GF-D8 (cell line): ENCODE measurements at places on chromosomes 7 and 10.

GRCh38 chr7:112721366-112721765 lies 68.8 kb downstream of the TMEM168 start:
- DNase-seq: no peak

DNA sequence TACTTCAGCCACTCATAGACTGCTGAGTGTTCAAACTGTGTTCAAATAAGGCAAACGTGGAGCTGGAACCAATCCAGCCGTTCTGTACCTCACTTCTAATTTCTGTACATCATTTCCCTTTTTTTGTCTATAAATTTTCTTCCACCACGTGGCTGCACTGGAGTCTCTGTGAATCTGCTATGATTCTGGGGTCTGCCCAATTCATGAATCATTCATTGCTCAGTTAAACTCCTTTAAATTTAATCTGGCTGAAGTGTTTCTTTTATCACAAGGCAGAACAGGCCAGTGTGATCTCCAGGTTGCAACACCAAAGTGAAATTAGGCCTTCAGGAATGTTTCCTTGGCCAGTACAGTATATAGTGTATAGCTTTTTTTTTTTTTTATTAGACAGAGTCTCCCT lies 53.5 kb downstream of the DNAJC12 start:
- no peak for DNase-seq

- no peak for DNase-seq
These were observed 45.9 kb upstream of the ATP6V0A4 start for GRCh38 chr7:138843632-138844580.

GRCh38 chr10:5538446-5538845 lies 13.7 kb downstream of the CALML3 start:
- no peak for DNase-seq

DNA sequence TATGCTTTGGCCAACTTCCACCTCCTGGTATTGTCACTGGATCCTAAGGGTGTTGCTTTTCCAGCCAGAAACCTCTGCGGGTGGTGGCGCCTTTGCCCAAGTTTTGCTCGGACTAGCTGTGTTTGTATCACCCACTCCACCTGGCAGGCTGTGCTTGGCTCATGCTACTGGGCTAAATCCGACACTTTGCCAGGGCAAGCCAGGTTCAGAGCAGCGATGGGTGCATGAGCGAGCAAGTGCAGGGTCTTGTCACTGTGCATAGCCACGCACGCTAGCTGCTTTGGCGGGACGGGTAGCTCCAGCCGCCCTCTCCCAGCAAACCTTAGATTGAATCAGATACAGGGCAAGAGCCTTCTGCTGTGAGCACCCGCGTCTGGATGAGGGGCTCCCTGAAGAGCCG lies 737.5 kb downstream of the PCDH15 start:
- DNase-seq: no peak

DNA sequence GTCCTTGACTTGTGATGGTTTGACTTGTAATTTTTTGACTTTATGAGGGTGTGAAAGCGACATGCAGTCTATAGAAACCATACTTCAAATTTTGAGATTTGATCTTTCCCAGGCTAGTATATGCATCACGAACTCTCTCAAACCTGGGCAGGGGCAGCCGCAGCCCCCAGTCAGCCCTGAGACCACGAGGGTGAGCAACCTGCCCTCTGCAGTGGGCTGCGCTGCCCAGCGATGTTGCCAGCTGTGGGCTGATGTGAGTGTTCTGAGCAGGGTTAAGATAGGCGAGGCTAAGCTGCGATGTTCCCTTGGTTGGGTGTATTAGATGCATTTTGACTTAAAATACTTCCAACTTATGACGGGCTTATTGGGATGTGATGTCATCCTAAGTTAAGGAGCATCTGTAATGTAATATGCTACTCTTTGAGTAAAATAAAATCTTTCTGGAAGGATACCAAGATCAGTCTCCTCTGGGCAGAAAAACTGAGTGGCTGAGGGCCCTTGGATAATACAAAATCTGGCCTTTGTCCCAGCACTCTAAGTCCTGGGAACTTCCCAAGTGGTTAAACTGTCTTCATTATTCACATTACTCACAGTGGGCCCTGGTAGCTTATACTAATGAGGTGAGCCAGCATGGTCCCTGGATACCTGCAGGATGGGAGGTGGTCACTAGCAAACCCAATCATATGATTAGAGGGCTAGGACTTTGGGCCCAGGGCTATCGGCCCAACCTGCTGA lies 28.4 kb upstream of the CNPY1 start:
- DNase-seq: no peak

- no peak for DNase-seq
These were observed 28.9 kb upstream of the TRIM8 start for GRCh38 chr10:102615361-102615760.

DNA sequence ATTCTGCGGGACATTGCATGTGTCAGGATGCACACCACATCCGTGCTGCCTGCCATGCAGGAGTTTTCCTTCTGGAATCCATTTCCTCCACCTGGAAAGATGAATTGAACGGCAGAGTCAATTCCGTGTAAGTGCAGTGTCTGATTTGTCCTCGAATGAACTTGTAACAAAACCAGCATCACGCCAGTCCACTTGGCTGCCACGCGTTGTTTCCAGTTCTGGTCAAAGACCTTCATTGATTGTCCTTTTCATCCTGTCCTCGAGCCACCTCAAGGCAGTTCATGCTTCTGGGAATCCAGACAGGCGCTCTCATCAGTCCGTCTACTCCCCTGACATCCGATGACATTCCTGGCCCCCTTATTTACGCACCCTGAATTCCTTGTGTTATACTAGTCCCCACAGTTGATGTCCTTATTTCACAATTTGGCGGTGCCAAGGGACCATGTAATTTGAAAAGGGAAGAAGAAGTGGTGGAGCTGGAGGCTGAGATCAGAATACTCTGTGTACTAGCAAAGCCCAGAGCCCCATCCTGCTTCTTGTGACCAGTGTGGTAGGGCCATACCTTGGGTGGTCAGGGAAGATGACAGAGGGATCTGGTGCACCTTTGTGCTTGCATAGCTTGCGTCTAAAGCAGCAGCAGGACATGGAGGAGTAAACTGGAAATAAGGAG lies 502.2 kb downstream of the PLXNA4 start:
- no peak for DNase-seq

GRCh38 chr7:88015309-88015708 lies 81.3 kb downstream of the ADAM22 start:
- DNase-seq: no peak

- DNase-seq: no peak
These were observed 318.5 kb downstream of the GPR158 start for GRCh38 chr10:25493122-25493893.

- DNase-seq: no peak
These were observed 26.5 kb upstream of the HIBADH start for GRCh38 chr7:27689150-27689549.

DNA sequence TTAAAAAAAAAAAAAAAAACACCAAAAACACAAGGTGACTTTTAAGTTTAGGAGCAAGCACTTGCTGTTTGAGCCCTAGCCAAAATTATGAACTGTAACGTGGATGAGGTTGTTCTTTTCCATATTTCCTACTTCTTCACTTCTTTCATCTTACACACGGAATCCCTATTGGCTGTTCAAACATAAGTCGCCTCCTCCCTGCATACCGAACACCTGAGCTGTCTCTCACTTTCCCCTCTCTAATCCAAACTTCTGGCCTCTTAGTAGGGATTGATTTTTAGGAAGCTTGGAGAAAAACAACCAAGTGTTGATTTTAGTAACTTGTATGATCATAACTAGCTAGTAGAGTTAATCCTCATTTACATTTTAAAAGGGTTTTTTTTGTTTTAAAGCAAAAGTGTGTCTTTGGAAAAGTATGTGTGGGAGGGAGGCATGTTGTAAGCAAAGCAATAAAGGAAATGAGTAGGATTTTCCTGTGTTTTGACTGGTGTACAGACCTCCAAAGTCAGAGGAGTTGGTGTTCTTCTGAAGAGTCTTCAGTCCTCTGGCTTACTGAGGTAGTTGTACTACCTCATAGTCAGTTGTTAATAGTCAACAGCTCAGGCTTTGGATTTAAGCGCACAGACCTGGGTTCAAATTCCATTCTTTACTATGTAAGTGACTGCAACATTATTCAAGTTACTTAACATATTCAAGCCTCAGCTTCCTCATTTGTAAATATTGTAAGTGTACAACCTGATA lies 39.3 kb downstream of the RABGEF1 start:
- DNase-seq: no peak

DNA sequence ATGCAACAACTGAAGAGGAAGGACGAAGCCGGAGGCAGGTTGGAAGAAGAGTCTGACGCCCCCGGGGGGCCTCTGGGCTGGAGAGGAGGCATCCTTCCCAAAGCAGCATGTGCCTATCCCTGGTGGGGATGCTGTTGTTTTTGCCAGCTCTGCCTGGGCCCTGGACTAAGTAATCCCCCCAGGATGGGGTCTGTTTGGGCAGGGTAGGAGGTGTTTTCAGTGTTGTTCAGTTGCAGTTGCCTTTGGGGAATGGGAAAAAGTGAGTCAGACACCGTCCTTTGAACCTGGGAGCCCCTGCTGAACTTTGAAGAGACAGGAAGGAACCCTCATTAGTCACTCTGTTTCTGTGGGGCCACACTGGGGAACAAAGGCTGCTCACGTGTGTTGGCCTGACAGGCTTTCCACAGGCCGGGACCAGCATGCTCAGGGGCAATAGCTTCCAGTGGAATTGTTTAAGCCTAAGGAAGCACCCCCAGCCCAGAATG lies 35.2 kb upstream of the GDF10 start:
- no peak for DNase-seq
